ENCODE measurements at places on chromosomes 12 and 14.

DNA sequence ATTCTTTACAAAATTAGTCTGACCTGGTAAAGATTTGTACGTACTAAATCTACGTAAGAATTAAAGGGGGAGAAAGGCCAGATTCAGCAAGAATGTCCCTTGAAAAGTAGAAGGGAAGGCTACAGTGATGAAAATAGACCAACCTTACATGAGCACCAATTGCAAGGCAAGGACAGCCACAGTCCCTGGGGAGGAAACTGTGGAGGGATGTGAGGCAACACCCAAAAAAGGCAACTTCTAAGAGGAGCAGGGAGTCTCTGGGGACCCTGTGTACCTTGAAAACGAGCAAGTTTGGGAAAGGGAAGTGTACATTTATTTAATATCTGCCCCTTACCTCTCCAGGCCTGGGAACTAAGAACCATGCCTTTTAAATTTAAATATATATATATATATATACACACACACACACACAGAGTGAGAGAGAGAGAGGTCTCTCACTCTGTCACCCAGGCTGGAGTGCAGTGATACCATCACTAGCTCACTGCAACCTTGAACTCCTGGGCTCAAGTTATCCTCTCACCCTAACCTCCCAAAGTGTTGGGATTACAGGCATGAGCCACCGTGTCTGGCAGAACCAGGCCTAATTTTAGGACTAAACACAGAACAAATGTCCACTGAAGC is 56.4 kb downstream of the TMCC3 start:
- DNase-seq = no peak

GRCh38 chr12:53816360-53817020 is 64.7 kb upstream of the CISTR start:
- no peak for DNase-seq

DNA sequence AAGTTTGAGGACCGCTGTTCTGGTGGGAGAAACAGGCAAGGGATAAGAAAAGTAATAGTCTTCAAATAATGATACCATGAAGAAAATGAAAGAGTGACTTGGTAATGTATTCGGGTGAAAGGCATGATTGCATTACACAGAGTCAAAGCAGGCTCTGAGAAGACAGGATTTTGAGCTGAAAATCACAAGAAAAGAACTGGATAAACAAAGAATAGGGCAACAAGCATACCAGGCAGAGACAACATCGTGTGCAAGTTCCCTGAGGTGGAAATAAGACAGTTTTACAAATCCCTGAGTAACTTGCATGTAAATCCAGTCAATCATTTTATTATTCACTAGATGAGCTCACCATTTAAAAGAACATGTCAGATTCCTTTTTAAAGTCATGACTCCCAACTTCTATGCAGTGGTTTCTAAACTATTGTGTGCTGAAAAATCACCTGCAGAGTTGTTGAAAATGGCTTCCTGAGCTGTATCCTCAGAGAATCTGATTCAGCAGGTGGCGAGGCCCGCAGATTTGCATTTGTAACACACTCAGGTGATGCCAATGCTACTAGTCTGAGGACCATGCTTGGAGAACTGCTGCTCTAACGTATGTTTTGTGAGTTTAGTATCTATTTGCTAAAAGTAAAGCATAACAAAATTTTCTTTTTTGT is 133.0 kb upstream of the ABCD2 start:
- no peak for DNase-seq

DNA sequence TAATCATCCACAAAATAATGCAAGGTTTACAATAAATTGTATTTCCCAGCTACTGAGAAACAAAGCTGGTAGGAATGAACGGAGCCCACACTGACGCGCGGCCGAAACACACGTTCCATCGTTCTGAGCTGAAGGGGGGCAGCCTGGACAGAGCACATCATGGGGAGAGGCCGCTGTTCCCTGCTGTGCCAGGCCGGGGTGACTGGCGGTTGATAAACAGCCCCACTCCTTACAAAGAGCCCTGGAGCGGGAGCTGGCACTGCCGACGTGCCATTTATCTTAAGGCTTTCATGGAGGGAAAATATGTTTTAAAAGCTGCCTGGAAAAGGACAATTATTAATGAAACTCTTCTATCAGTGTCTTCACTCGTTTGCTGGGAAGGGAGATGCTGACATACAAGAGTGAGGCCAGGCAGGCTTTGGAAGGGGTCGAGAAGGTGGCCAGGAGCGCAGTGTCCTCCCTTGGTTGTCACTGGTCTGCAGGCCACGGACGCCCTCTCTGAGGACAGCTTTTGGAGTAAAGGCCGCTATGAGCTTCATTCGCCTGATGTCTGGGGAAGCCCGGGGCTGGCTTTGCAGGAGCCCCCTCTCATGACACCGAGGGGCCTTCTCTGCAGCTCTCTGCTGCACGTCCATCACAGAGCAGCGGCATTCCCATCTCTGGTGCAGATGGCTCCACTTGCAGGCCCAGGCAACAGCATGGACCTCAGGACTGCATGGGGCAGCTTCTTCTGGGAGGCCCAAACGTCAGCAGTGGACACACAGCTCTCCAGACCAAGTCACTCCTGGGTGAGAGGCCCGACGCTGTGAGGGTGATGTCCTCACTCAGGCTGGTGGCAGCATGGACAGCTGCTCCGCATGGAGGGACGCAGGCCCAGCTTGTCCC is 355.3 kb upstream of the SFSWAP start:
- DNase-seq = no peak

DNA sequence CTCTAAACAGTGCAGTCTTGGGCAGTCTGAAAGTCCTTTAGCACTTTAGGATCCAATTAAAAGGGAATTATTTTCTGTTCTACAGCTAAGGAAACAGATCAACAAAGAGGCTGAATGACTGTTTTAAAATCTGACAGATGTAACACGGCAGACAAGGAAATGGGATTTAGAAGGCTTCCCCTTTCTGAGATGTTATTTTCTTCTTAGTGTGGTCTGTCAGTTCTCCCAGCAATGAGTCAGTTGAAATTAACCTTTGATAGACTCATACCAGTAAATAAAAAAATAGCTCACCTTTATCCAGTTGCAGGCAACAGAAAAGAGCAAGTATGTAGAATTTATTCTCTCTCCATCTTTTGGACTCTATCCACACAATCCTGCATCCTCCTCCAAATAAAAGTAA is 98.1 kb downstream of the NEDD1 start:
- no peak for DNase-seq

DNA sequence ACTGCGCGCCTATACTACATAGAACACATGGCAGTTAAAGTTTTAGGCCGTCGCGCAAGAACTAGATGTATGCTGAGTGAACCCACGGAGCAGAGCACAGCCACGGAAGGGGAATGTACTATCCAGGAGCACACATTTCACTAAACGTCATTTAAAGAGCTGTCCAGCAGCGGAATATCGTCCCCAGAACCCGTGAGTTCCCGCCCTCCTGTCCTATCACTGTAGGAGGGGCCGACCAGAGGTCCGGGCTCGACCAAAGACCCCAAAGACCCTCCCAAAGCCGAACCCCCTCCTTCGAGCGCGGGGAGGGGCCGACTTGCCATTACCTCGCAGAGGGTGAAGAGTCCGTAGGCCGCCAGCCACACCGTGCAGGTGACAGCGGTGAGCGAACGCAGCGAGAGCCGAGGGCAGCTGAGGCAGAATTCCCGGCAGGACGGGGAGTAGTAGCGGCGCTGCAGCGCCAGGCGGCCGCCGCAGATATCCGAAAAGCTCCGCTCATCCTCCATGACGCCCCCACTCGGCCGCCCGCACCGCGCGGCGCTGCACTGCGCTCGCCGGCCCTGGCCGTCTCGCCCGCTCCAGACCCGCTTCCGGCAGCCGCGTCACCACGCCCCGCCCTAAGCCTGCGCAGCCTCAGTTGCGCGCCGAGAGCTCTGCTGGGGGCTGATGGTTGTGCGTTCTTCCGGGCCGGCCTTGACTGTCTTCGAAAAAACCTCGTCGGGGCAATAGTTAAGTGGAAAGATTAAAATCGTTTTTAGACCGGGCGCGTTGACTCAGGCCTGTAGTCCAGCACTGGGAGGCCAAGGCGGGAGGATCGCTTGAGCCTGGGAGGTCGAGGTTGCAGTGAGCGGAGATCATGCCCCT is at the start of gene PIGH:
PIGH (minus strand) TSS at position 571 of the 864 bp plus-strand sequence; CDS start at position 506, 65 bp downstream.
- peak; percentile 83 for DNase-seq

GRCh38 chr14:74896400-74896799 is 14.7 kb downstream of the DLST start:
- no peak for DNase-seq

- no peak for DNase-seq
Measured at GRCh38 chr14:32169191-32169590, 32.7 kb upstream of the RNU6-7 start.

DNA sequence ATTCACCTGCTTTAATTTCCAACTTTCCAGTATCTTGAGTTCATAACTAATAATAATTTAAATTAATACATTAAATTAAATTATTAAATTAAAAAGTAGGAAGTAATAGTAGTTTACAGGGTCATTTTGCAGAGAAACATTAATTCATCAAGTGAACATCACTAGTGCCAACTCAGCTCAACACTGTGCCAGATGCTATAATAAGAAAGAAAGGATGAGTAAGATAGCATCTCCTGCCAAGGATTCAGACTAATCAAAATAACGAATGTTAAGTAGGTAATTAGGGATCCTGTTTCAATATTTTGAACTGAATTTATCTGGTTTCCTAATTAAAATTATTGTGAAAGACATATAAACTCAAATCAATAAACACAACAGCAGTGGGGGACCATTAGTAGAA is 596.7 kb downstream of the SLC6A15 start:
- no peak for DNase-seq

DNA sequence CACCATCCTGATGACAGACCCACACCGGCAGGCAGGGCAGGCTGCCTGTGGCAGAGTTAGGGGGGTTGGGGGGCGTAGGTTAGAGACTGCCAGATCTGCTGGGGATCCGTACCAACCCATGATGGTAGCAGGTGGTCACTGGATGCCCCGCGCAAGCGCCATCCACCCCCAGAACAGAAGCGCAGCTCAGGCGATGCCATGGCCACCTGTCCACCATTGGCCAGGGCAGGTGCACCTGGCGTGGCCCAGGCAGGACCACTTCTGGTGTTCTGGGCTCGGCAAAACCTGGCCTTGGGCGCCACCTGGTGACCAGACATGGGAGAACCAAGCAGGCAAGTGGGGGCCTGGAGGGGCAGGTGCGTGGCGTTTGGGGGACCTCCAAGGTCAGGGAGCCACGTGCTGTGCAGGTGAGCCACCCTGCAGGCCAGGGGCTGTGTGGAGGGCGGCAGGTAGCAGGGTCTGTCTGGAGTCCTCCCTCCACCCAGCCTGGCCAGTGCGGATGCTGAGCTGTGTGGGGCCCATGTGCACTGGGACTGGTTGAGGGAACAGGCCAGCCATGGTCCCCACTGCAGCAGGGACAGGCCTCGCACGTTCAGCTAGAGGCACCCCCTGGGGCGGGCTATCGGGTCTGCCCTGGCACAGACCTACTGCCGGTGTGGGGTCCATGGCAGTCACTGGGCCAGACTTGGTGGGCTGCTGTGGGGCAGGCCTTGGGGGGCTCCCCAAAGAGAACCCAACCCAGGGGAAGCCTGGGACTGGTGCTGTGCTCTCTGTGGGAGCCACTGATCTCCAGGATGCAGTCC is 15.6 kb downstream of the BAG5 start:
- peak; percentile 72 for DNase-seq

DNA sequence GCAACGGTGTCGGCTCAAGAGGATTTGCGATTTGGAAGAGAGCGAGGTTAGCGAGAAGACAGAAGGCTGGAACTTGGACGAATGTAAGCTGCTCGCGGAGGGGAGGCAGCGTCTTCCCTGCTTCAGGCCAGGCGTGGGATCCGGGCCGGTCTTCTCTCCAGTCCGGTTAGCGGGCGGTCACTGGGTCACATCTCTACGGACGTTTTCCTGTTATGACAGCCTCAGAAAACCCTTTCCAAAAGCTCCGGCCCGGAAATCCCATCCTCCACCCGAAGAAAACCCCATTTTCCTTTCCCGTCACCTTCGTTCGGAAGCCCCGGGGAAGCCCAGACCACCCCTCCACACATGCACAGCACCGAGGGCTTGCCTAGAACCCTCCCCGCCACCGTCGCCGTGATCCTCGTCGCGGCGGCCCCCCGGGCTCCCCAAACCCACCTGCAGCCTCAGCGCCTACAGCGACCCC is 268 bp downstream of the NDUFB1 start:
- DNase-seq = no peak

- no peak for DNase-seq
Measured at GRCh38 chr14:61358554-61359226, 37.3 kb downstream of the PRKCH start.

DNA sequence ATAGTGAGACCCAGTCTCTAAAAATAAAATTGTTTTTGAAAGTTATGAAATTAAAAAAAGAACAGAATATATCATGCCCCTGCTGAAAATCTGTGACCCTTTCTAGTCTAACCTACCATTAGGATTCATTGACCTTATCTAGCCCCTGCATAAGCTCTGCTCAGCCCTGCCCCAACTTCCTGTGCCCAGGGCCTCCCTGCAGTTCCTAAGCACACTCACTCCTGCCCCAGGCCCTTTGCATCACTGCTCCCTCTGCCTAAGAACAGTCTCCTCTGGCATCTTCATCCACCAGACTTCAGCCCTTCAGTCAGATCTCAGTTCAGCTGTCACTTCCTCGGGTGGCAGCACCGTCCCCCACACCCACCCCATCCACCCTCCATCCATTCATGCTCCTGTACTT is 55.4 kb downstream of the SCARB1 start:
- no peak for DNase-seq

DNA sequence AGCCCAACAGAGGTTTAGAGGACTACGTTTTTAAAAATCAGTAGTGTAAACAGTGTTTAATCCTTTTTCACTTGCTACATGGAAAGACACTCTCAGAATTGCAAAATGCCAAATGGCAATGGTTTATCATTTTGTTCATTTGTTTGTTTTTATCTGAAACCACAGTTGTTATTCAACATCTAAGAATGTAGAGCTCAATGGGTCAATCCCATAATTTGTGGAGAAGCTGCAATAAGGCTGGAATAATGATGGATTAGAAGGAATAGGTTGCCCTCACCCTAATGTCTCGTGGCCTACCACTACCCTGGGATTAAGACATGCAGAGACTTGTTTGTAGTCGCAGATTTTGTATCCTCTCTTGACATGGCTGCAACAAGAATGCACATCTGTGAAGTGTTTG is 115.7 kb downstream of the LLPH start:
- no peak for DNase-seq

- no peak for DNase-seq
Measured at GRCh38 chr12:89379148-89379838, 27.0 kb upstream of the DUSP6 start.

- DNase-seq = peak; percentile 59
Measured at GRCh38 chr12:51391283-51392123, at the start of gene GALNT6. GALNT6 (minus strand) TSS chr12:51391406; CDS start chr12:51379781, 11,625 bp downstream.

GRCh38 chr12:125089626-125090025 is 24.4 kb downstream of the AACS start:
- DNase-seq = no peak
